ENCODE measurements at places on chromosomes 4 and X.
A peak's percentile ranks its signal among the peaks of the same experiment; 100 is the strongest.

GRCh38 chr4:15910155-15910940, 28.2 kb downstream of the FGFBP1 start:
- DNase-seq = no peak

DNA sequence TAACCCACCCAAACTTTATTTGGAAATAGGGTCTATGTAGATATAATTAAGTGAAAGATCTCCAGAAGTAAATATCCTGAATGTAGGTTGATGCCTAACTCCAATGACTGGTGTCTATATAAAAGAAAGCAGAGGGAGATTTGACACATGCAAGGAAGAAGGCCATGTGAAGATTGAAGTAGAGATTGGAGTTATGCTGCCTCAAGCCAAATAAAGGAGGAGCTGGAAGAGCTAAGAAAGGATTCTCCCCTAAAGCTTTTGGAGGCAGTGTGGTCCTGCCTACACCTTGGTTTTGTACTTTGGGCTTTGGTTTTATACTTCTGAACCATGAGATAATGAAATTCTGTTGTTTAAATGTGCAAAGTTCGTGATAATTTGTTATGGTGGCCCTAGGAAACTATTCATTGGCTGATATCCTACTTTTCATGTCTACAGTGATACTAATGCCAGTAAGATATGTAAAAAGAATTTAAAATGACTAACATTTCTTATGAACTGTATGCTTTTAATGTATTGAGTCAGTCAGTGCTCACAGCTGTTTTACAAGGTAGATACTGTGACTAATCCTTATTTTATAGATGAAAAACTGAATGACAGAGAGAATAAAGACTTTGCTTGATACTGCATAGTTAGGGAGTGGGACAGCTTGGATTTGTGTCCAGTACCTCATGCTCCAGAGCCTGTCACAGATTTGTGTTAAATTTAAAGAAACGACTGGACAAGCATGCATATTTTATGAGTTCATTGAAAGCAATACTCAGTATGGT, 5.9 kb upstream of the RAB40AL start:
- DNase-seq = no peak

- DNase-seq = no peak
Measured at GRCh38 chrX:13014111-13015096, 30.0 kb downstream of the FAM9C start.

- DNase-seq = no peak
Measured at GRCh38 chrX:119402588-119402987, 3.5 kb downstream of the SLC25A43 start.

DNA sequence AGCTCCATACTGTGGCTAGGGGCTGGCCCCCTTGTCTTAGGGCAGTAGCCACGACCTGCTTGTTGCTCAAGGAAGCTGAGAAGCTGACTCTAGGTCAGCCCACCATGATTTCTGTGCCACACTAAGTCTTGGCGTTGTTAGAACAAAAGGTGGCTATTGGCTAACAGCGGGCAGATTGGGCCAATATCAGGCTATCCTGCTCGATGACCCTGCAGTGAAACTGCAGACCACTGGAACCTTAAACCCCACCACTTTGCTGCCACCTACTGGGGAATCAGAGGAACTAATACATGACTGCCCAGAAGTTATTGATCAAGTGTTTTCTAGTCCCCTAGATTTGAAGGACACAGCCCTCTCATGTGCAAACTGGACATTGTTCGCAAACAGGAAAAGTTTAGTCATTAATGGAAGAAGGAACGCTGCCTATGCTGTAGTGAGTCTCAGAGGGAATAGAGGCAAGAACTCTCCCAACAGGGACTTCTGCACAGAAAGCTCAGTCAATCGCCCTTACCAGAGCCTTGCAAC, 17.0 kb upstream of the PAPSS1 start:
- peak; percentile 42 for DNase-seq

DNA sequence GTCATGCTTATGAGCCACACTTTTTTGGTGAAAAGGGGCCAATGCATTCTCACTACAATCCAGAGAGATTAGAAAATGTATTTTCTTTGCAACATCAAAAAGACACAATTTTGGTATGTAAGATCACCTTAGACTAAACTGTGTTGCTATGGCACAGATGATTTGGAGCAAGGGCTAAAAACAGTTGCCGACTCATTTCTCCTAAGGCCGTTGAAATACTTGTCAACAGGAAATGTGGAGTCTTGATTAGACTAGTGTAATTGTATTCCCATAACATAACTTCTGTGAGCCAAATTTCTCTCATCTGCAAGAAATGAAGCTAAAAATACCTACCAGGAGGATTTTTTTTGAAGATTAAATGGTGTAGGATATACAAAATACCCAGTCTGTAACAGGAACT, 2547.7 kb downstream of the ARAP2 start:
- DNase-seq = no peak

GRCh38 chrX:72705814-72706213, 8.3 kb downstream of the PHKA1 start:
- no peak for DNase-seq
